Keratinocyte (primary cell): ENCODE measurements at places on chromosomes 5 and 9. TPM values are rescaled to one million over a fixed set of nuclear protein-coding genes. Genes with fewer than 3 reads are reported as not detected.

DNA sequence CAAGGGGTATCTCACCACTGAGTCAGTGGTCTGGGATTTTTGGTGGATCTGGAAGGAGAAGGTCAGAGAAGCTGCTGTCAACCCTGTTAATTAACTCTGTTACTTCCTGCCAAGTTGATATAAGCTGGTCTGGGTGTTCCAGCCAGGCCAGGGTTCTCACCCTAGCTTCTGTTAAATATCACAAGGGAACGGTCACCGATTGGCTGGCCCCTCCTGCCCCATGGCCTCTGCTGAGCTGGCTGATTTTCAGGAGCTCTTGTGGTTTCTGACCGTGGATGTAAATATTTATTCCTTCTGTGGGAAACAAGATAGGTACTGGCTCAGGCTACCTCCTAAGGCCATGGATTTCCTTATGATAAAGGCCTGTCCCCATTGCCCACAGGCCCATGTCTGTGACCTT lies 1.0 kb downstream of the ADAMTS13 start:
- DNase-seq, result no peak

DNA sequence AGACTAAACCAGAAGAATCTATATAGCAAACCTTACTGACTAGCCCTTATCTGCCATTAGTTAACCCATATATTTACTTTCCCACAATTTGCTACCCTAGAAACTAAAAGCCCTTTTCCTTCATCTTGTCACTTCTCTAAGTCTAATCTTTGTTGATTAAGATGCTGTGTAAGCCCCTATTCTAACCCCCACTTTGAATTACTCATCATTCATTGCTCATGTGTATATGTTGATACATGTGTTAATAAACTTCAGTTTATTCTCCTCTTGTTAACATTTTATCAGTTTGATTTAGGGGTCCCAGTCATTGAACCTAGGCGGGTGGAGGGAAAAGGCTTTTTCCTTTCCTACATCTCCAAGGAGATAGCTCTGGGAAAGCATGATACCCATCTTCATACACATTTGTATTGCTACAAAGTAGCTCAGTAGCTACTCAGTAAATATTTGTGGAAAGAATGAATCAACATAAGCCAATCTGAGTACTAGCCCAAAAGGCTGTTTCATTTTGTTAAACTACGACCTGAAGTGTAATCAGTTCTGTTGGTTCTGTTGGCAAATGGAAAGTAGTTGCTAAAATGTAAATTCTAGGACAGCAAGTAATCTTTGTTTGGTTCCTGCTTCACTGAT lies 35.1 kb upstream of the NDFIP1 start:
- no peak for DNase-seq

GRCh38 chr5:123001808-123002207 lies 34.7 kb downstream of the PPIC start:
- no peak for DNase-seq

DNA sequence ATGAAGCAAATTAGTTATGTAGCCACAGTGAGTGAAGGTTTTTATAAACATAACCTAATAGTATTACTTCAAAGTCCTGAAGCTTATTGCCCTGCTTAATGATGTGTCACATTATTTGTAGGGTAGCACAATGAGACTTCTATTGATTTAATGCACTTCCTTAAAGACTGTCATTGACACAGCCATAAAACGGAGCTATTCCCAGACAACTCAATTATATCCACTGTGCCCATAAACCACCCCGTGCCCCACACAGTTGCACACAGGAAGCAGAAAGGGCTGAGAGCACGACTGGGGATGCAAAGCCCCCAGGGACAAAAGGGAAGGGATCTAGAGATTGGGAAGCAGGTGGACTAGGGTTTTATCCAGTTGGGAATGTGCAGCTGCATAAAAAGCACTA lies 37.0 kb downstream of the TRIM32 start:
- DNase-seq, result no peak

DNA sequence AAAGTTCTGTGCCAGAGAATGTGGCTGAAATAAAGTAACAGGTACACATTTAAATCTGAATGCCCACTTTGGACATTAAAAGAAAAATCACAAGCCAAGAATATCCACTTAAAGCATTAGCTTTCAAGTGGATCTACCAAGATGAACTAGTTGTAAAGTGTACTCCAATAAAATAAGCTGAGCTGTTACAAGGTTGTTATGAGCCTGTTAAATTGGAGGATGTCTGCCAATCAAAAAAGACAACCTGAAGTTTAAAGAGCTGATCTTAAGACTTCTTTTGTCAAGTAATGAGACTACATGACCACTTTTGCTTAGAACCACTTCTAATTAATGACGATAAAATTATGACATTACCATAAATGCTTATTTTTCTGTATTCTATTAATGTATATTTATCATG lies 2.4 kb downstream of the FAM200C start:
- no peak for DNase-seq

GRCh38 chr5:119287547-119288111 lies 68.2 kb upstream of the TNFAIP8 start:
- no peak for DNase-seq

DNA sequence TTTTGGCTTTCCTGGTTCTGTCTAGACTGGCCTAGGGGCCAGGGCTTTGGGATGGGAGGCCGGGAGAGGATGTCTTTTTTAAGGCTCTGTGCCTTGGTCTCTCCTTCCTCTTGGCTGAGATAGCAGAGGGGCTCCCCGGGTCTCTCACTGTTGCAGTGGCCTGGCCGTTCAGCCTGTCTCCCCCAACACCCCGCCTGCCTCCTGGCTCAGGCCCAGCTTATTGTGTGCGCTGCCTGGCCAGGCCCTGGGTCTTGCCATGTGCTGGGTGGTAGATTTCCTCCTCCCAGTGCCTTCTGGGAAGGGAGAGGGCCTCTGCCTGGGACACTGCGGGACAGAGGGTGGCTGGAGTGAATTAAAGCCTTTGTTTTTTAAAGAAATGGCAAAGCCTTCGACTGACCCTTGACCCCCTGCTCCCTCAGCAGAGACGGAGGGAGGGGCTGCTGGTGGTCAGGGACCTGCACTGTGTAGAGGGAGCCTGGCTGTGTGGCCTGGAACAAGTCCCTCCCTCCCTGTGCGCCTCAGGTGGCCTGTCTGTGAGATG lies 11.1 kb downstream of the FPGS start:
- no peak for DNase-seq

DNA sequence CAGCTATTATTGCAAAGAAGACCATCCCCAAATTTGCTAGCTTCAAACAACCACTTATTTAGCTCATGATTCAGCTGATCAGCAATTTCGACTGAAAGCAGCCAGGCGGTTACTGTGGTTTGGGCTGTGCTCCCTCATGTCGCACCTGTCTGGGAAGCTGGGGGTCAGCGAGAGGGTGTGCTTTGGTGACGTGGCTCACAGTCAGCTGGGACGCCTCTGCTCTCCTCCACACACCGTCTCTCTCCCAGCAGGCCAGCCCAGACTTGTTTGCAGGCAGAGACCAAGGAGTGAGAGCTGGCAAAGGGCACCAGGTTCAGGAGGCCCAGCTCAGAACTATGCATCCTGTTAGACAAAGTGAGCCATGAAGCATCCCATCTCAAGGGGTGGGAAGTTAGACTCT lies 140.9 kb downstream of the SYK start:
- DNase-seq, result peak; percentile 90

DNA sequence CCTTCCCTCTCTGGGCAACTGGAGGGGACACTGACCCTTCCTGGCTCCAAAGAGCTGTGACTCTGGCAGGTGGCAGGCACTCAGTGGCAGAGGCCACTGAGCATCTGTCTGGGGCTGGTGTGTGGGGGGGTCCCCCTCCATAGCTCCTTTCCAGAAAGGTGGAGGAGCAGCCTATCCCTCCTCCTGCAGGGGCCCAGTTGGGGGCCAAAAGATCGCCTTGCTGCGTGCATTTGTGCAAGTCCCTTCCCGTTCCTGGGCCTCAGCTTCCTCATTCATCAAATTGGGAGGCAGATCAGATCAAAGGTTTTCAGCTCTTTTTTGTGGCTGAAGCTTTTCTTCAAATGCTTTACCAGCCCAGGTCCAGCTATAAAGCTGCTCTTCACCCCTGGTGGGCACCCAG lies 77.7 kb downstream of the NTNG2 start:
- no peak for DNase-seq

- no peak for DNase-seq
Measured at GRCh38 chr9:135864447-135865049, 42.8 kb downstream of the CAMSAP1 start.

DNA sequence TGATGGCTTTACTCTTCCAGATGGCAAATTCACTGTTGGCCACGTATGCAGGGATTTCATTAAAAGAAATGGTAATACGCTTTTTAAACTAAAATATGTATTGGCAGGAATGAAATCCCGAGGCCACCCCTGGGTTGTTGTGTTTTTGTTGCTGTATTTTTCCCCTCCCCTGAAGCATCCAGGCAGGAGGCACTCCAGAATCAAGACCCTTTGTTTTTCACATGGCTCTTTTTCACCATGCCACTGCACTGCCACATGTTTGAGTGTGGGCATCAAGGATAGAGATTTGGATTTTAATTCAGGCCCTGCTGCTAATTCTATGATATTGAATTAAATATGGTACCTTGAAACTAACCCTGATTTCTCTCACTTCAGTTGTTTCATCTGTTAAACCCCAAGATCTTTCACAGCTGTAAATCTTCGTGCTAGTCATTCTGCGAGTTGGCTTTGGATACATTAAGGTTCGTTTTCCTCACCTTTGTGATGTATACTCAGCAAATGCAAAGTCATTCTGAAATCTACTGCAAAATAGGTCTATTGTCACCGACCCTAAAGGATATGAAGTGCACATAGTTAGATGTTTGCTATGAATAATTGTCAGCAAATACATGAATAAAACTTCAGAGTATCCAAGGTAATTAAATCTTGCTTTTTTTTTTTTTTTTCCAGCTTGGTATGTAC lies 533.4 kb downstream of the PTPRD start:
- DNase-seq, result no peak

- DNase-seq, result no peak
Measured at GRCh38 chr5:126104341-126104740, 318.9 kb upstream of the GRAMD2B start.

- DNase-seq, result no peak
Measured at GRCh38 chr5:139276426-139276825, 17.1 kb upstream of the MATR3 start.

DNA sequence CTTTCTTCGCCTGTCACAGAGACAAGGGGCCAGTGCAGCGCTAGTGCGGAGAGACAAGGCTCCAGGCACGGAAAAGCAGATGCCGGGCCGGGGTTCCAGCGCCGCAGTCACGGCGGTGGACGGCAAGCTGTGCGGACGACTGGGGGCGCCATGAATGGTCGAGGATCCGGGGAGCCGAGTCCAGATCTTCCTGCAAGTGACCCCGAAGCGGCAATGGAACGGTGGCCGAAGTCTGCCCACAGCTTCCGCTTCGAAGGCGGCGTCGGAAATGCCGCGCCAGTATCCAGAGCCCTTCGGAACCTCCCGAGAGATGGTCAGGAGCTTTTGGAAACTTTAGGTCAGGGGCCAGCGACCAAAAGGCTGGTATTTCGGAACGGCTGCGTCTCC lies 601 bp upstream of the FAF2 start:
- DNase-seq, result no peak

GRCh38 chr5:59622848-59623247 lies 270.7 kb downstream of the PDE4D start:
- DNase-seq, result no peak

DNA sequence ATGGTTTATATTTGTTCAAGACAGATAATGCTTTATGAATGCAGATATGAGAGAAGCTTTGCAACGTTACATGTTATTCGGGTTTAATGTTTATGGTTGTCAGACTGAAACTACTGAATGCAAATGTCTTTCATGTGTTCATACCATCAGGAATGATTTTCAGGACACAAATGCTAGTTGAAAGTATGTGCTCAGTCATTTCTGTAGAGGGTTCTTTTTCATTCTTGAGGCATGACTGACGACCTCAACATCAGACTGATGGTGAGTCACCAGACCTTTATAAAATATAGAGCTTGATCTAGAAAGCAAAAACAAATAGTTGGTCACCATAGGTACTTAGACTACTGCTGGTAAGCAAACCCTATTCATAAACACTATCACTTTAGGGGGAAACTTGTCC lies 287.3 kb upstream of the NUDT12 start:
- peak; percentile 59 for DNase-seq

DNA sequence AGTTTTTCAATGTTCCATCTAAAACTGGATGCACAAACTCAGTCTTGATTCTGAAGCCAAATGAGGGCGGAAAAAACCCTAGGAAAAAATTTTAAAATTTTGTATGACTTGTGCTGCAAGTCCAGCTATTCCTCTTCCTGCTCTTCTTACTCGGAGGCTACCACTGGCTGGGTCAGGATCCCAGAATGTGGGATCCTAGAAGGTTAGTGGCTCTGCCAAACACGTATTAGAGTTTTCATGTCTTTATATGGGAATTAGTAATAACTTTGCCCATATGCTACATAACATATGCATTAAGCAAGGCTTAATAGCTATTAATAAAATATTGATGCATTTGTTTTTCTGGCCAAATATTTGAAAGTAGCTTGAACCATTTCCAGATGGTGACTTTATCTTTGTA lies 458.3 kb downstream of the AGTPBP1 start:
- DNase-seq, result no peak

DNA sequence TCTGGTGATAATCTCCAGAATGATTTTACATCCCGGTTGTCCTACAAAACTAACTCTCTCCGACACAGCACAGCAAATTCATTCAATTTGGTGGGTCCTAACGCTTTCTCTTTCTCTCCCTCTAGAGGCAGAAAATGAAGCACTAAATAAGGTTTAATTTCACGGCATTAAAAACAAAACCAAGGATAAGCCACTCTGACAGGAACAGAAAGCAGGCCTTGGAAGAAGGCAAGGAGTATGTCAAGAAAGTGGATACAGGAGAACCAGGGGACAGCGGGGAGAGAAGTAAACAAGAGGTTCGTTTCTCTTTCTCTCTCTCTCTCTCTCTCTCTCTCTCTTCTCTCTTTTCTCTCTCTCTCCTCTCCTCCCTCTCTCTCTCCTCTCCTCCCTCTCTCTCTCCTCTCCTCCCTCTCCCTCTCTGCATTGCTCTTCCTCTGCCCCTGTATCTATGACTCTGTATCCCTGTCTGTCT lies 49.8 kb downstream of the EBF1 start:
- no peak for DNase-seq

DNA sequence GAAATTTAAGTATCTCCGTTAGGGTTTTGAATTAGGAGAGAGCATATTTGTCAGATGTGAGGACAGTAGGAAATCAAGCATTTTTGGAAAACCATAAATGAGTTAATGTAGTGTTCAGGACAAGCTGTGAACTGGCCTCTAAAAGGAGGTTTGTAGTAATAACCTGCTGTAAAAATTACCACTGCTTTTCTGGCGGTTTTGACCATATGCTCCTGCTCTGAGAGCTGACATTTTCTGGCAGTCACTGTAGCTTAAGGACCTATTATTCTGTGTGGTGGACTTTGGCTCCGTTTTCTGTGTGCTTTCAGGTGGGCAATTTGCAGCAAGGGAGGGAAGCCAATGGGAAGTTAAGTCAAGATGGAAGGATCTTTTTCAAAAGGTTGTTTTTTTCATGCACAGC lies 111.1 kb downstream of the SGCD start:
- no peak for DNase-seq

GRCh38 chr9:136769710-136770191 lies 5.4 kb upstream of the LCN15 start:
- no peak for DNase-seq

- DNase-seq, result peak; percentile 61
Measured at GRCh38 chr5:39224196-39224761, 4.9 kb upstream of the FYB1 start.

- no peak for DNase-seq
Measured at GRCh38 chr5:96214442-96215197, 218.4 kb downstream of the PCSK1 start.

EIF4EBP3 gene
- 4.9 to 7.7 TPM (median 5.2 TPM) in 3 replicates for polyA plus RNA-seq

CCNO gene
- polyA plus RNA-seq, result 0.42 to 0.94 TPM (median 0.48 TPM) in 3 replicates

EGR1 gene
- polyA plus RNA-seq, result 2.8 to 7.0 TPM (median 5.6 TPM) in 3 replicates

COL15A1 gene
- polyA plus RNA-seq, result 0.01 TPM in 1 of 3 replicates, not detected in the others

ACOT12 gene
- 0.06 TPM in 1 of 3 replicates, not detected in the others for polyA plus RNA-seq
